Activated T-cell treated with anti-CD3 and anti-CD28 coated beads for 1 hour (primary cell): ENCODE measurements at places on chromosomes 2 and 18.

GRCh38 chr18:49698525-49699025 lies 114.8 kb downstream of the ACAA2 start:
- DNase-seq = no peak

DNA sequence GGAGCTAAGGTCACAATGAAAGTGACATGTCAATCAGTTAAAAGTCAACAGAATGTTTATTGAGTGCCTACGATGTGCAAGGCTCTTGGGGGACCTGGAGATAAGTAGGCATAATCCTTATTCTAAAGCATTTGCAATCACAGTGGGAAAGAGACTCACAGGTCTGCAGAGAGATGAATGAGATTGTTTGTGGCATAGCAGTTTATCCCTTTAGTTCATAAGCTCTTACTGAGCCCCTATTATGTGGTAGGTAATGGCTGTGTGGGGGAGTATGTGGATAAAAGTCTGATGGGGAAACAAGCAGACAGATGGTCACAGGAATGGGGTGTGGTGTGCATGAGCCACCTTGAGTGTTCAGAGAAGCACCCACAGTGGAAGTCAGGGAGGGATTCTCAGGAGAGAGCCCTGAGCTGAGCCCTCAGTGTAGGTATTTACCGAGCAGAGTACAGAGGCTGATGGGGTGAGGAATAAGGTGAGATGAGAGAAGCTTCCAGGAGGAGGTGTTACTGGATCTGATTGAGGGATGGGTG lies 48.1 kb downstream of the EMILIN2 start:
- no peak for DNase-seq

DNA sequence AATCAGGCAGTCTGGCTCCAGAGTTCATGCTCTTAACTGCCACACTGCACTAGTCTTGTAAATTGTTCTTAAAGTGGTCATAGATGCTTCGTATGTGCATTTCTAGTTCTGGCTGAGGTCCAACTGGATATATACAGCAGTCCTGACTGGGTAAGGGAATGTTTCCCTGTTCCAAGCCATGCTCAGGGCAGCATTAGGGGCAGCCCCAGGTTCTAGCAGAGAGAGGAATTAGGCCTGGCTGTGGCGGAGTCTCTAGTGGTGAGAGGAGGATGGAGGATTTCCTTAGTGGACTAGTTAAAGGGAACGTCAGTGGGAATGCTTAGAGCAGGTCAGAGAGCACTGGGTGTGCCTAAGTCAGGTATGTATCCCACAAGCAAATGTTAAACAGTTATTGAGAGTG lies 28.0 kb downstream of the UBE2E3 start:
- no peak for DNase-seq

DNA sequence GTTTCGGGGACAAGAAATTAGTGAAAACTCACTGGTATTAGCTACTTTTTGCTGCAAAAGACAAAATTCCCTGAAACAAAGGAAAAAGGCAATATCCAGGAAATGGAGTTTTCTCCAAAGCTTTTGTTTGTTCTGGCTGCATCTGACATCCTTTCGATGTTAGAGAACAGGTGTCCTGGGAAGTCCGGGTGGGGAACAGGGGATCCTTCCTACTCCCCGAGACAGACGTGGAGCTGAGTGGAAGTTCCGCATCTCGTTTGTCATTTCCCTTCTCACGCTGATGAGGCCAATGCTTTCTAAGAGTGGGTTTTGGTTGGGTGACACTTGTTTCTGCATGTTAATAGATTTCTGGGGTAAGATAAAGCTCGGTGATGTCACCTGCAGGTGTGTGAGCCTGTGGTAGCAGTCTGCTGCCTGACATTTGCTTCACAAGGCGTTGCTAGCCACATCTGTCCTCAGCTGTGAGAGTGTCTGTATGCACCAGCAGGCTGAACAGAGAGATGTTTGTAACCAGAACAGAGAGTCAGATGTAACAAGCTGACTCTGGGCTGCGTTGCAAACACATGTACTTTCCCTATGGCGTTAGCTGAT lies 125.9 kb downstream of the ACOXL start:
- peak; percentile 41 for DNase-seq

DNA sequence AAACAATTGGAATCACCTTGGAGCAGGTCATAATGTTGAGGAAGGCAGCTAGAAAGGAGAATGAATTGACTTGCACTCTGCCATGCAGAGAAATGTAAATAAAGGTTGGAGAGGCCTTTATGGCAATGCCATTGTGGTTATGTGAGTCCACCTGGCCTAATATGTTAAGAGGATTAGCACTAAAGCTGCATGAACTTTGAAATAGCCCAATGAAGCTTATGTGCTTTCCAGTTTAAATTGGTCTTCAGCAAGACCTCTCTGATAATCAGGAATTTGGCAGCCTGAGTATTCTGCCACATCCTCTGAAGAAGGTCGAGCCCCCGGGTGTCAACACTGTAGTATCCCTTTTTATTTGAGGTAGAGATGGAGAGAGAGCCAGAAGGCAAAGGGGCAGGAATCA lies 464.9 kb downstream of the CDH2 start:
- no peak for DNase-seq

DNA sequence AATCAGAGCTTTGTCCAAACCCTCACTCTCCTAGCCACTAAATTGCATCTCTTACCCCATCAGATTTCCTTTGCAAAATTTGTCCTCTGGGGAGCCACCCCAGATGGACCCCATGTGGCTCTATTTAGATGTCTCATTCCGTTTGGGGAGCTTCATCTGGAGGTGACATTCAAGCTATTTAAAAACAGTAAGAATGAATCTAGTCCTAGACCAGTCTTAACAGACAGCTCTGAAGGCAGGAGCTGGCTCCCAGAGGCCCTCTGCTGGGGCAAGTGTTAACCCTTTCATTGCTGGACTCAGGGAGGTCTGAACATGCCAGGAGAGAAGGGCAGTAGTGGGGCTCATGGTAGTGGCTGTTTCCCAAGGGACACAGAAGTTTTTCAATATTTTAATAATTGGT lies 59.2 kb downstream of the RPL37A start:
- no peak for DNase-seq

- DNase-seq = no peak
Observed at GRCh38 chr2:156649596-156649995, 213.4 kb downstream of the GPD2 start.

GRCh38 chr2:175734686-175735085 lies 267.4 kb downstream of the LNPK start:
- no peak for DNase-seq

GRCh38 chr2:73205611-73206010 lies 3.2 kb downstream of the NOTO start:
- DNase-seq = no peak

- no peak for DNase-seq
Observed at GRCh38 chr2:160328811-160329527, 128.9 kb upstream of the ITGB6 start.

DNA sequence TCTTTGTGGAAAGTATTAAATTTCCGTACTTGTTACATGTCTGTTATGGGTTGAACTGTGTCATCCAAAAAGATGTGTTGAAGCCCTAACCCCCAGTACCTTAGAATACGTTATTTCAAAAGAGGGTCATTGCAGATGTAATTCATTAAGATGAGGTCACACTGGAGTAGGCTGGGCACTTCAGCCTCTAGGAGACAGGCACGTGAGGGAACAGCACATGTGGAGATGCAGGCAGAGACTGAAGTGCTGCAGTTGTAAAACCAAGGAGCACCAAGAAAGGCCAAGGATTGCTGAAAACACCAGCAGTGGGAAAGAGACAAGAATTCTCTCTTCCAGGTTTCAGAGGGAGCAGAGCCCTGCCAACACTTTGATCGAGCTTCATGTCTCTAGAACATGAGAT lies 4.6 kb upstream of the RHBDD1 start:
- no peak for DNase-seq

DNA sequence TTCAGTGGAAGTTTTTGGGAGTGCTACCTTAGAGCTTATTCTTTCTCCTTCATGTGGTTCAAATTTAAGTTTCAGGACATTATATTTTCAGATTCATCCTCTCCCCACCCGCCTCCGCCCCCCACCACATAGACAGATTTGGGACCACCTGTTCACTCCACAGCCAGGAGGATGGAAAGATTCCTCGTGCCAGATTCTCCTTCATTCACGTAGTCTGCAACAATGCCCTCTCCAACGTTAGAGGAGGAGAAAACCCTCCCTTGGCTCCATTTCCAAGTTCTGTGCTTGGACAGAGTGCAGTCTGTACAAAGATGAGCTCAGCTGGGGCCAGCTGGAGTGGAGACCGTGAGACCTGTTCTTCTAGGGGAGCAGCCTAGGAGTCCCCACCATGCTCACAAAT lies 26.2 kb downstream of the POU3F3 start:
- DNase-seq = no peak

DNA sequence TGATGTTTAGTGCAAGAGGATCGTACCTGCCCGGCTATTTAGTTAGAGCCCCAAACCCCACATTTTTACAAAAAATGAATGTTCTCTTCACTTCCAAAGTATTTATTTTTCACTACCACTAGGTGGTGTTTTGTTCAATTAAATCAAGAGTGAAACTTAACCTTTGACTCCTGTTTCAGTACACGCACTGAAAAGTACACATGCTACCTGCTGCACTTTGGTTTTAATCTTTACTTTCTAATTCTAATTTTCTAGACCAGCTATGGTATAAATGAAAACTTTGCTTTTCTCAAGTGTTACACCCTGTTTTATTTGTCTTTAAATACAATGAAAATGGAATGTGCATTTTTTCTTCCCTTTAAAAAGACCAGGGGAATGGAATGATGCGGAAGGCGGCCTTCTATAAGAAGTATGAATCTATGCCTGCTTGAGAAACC lies 31.4 kb upstream of the CHN1 start:
- DNase-seq = no peak

DNA sequence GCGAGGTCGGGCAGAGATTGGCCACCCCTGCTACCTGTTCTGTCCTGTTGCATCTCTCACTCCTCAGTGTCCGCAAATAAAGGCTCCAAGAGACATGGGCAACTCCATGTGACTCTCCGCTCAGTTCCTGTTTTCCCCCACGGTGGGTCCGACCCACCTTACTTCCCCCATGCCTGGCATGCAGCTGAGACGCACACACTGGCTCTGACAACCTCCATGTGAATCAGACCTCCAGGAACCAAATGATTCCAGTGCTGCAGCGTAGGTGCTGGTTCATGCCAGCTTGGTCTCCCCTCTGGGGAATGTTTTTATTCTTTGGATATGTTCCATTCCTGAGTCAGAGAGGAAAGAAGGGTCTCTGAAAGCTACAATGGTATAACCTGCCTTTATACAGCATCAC lies 221.5 kb downstream of the SH3RF3 start:
- DNase-seq = no peak

DNA sequence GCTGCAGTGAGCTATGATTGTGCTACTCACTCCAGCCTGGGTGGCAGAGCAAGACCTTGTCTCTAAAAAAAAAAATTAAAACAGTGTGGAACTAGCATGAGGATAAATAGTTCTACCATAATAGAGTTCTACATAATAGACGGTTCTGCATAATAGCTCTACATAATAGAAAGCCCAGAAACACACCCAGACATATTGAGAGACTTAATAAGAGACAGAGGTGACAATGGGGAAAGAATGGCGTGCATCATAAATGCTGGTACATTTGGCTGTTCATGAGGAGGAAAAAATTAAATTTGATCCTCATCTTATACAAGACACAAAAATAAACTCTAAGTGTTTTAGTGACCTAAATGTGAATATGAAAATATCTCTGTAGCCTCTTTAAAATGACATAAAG lies 58.5 kb downstream of the PTRHD1 start:
- no peak for DNase-seq

DNA sequence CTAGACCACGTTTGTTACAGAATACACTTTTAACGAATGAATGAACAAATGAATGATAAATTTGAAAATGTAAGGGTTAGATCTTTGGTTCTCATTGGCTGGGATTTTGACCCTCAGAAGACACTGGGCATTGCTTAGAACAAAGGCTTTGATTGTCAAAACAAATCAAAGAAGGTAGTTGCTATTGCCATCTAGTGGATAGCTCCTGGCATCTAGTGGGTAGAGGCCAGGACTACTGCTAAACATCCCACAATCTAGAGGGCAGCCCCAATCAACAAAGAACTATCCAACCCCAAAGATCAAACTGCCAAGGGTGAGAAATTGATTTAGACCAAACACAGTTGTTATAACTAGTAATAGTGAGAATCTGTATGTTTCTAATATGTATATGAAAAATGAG lies 552.3 kb downstream of the KCNJ3 start:
- no peak for DNase-seq

DNA sequence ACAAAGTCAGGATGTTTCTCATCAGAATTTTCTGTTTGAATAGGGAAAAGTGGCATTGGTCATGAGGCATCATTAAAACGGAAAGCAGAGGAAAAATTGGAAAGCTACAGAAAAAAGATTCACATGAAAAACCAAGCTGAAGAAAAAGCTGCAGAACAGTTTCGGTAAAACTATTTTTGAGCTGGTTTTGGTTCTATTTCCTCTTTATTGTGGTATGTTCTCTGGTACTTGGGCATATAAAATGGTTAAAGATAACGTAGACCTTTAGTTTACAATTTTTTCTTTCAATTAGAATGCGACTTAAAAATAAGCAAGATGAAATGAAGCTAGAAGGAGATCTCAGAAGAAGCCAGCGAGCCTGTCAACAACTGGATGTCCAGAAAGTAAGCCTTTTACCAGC lies 7.6 kb downstream of the GPATCH11 start:
- DNase-seq = no peak

DNA sequence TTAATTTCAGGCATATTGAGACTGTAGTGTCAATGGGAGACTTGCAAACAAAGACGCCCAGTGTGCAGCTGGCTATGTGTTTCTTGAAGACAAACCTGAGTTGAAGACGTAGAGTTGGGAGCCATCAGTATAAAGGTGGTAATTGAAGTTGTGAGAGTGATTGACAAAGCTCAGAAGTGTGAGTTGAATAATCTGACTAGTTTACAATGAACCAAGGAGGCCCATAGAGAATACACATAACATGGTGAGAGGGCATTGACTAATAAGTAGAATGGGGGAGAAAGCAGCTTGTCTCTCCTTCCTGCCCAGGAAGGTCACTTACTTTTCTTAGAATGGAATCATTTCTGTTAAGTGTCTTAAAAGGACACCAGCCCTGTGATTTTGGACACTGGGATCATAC lies 14.1 kb downstream of the SP110 start:
- DNase-seq = no peak

DNA sequence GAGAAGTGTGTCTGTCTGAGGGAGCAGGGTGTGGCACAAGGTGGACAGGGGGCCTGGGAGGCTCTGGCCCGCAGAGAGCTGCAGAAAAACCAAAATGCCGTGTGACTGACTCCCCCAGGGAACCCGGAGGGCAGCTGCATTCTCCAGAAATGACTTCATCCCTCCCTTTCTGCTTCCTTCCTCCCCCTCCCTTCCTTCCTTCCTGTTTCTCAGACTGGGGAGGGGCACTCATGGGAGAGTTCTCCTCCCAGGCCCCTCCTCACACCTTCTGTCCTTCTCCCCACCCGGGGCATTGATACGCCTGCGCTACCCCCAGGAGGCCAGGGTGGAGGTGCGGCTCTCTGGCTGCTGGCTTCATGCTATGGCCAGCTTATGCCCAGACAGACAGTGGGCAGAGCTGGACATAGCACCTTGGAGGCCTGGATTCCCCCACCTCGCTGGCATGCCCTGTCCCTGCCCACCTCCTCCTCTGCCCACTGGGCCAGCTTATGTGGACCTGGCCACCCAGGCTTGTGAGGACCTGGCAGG lies 8.2 kb upstream of the GPR17 start:
- no peak for DNase-seq
